Activated effector memory CD4-positive, alpha-beta T cell treated with Interleukin-2 at 50 U/mL for 16 hours (primary cell): ENCODE measurements at places on chromosomes 5 and 9.

- DNase-seq: no peak
These were observed 48.7 kb upstream of the ZNF366 start for GRCh38 chr5:72555871-72556270.

DNA sequence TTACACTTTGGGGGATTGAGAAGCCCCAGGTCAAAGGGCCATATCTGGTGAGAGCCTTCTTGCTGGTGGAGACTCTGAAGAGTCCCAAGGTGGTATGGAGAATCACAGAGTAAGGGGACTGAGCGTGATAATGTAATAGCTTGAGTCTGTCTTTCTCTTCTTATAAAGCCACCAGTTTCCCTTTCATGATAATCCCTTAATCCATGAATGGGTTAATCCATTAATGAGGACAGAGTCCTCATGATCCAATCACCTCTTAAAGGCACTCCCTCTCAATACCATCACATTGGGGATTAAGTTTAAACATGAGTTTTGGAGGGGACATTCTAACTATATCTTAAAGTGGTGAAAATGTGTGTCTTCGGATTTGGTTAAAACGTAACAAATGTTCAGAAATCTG is 21.5 kb downstream of the WDR36 start:
- DNase-seq: no peak

DNA sequence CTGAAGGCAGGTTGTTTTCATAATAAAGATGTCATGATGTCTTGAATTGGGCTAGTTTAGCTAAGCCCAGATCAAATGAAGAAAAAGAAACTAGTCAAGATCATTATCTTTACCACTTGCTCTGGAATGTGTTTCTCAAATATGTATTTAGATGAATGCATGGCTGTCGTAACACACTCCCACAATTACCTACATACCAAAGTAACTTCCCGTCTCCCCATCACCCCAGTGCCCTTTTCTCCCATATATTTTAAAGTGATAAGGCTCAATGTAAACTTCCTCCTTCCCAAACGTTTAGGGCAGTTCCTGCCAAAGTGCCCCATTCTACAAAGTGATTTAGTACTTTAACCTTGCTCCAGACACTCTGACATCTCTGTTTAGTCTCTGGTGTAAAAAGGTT is 61.4 kb downstream of the SLC1A3 start:
- no peak for DNase-seq

DNA sequence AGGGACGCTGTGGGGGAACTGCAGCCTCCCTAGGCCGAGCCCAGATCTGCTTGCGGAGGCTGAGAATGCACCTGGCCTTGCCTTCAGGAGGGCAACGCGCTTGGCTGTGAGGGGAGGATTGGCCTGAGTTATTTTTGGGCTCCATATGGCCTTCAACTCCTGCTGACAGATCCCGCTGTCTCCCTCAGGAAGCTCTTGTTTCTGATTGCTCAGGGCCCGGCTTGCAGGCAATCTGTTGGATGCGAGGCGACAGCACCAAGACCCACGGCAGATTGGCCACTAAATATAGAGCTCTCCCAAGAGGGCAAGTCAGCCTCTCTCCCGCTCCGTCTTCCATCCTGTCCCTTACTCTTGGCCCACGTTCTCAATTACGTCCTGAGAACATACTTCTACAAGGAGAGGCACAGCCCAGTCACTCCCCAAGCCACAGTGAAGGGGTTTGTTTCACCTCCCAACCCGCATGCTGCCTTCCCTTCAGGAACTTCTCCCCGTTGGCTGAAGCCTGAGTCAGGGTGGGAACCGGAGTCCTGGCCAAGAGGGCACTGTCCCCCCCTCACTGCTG is 53.6 kb downstream of the RASGEF1C start:
- no peak for DNase-seq

GRCh38 chr9:113352411-113352810 is 3.1 kb downstream of the BSPRY start:
- DNase-seq: no peak

DNA sequence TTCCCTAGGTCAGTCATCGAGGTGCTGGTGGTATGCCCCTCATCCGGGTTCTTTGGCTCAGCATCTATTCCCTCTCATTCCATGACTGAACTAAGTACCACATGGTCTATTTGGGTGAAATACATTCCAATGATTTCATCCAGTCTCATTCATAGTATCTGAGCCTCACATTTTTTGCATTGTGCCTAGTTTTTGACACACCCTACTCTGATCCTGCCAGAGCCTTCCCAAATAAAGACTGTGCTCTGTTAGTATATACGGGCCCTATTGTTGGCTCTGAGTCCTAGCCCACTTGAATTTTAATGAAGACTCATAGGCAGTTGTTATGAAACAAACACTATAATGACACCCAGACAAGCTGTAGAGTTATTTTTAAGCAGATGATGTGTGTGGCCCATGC is 740.7 kb downstream of the CETN3 start:
- no peak for DNase-seq

GRCh38 chr9:33151007-33151557 is 16.1 kb downstream of the B4GALT1 start:
- no peak for DNase-seq

DNA sequence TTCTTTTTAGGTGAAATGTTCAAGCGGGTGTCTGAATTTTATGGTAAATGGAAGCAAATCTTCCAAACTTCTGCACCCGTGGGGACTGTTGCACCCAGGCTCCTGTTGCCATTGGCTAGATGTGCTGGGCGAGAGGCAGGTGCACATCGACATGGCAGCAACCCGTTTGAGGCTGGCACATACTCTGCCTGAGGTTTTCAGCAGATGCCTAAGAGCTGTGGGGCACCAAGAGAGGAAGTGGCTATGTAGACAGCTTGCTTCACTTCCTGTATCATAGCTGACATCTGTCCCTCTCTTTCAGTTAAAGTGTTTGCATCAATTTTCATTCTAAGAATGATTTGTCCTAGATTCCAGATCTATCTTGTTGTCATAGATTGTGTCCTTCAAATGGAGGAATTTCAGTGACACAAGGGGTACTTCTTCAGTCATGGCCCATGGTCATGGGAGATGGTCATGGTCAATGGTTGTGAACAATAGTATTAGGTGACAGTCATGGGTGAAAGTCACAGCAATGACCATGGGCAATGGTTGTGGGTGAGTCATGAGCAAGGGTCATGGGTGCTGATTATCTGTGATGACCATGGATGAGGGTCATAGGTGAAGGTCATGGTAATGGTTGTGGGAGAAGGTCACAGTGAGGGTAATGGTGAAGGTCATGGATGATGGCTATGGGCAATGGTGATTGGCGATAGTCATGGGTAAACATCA is 115.1 kb upstream of the IRX4 start:
- DNase-seq: no peak

DNA sequence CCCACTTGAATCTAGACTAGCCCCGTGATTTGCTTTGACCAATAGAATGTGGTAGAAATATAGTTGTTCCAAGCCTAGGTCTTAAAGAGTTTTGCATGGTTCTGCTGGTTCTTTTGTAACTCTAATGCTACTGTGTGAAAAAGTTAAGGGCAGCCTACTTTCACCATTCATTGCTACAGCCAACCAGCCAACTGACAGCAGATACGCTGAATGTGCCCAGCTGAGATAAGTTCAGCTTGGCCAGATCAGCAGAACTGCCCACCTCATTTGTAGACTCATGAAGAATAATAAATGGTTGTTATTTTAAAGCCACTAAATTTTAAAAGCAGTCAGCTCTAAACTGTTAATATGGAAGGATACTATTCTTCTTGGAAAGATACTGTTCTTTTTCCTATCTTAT is 23.9 kb downstream of the NR3C1 start:
- DNase-seq: no peak

- DNase-seq: no peak
These were observed 31.6 kb downstream of the ADRA1B start for GRCh38 chr5:159947708-159948358.

GRCh38 chr5:132222649-132223038 is 5.0 kb downstream of the P4HA2 start:
- DNase-seq: no peak

GRCh38 chr9:68708513-68708912 is 3.5 kb downstream of the PIP5K1B start:
- no peak for DNase-seq

GRCh38 chr5:180618829-180619562 is 27.7 kb upstream of the SCGB3A1 start:
- DNase-seq: no peak

DNA sequence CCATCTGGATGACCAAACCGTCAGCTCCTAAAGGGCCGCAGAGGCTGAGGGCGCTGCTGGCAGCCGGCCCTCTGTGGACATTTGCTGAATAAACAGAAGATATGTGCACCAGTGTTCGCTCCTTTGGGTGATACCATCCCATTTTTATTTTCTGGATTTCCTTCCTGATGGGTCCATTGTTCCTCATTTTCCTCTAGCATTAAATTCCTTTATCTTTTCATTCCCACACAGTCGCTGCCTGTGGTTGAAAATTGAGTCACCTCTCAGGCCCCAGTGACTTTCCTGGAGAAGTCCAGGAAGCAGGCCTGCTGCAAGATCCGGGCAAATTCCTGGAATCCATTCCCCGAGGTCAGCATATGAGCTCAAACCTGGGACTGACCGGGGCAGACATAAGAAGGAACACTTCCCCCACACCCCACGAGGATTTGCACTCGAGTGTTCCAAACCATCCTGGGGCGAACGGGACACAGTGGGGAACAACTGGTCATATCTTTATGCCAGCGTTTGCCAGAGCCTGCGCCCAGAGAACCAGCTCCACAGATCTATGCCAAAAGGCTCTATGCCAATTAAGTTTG is 86.7 kb upstream of the PCA3 start:
- DNase-seq: no peak

DNA sequence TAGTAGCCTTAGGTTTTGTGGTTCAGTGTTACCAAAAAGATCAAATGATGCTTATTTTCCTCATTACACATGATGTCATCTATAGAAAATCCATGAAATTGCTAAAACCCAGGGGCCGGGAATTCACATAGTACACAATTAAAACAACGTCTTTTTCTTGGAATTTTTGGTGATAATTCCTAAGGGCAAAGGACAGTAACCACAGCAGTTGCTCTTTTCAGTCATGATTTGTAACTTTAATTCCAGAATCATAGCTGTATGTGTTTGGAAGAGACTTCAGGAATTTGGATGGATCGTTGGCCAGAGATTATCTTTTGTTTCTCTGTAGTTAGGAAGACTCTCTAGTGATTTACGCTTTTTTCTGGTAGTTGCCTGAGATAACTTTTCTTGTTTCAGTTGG is 748.7 kb downstream of the TLE4 start:
- no peak for DNase-seq

GRCh38 chr5:166302166-166302565 is 1989.3 kb upstream of the WWC1 start:
- no peak for DNase-seq

DNA sequence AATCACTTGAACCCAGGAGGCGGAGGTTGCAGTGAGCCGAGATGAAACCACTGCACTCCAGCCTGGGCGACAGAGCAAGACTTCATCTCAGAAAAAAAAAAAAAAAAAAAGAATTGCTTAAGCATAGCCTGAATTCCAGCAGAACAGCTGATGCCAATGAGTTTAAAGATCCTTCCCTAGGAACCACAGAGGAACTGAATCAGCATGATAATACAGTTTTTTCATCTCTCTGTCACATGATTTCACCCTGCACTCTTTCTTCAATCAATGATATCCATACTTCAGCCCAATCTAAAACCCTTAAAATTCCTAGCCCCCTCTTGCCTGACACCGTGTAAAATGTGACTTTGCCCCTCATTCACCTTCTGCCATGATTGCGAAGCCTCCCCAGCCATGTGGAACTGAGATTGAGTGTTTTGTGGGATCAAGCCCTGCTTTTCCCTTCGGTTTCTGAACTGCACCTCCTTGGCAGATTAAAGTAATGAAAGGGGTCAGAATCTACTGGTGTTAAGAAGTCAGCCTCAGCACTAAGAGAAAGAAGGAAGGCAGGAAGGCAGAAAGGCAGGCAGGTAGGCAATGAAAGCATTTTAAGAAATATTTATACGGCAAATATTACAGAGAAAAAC is 20.9 kb upstream of the DMXL1 start:
- DNase-seq: no peak

- no peak for DNase-seq
These were observed 101.5 kb downstream of the PLPPR1 start for GRCh38 chr9:101130054-101130453.

- DNase-seq: no peak
These were observed 90.2 kb upstream of the TAS2R1 start for GRCh38 chr5:9720361-9720760.

GRCh38 chr5:9627541-9627940 is 2.6 kb downstream of the TAS2R1 start:
- no peak for DNase-seq

DNA sequence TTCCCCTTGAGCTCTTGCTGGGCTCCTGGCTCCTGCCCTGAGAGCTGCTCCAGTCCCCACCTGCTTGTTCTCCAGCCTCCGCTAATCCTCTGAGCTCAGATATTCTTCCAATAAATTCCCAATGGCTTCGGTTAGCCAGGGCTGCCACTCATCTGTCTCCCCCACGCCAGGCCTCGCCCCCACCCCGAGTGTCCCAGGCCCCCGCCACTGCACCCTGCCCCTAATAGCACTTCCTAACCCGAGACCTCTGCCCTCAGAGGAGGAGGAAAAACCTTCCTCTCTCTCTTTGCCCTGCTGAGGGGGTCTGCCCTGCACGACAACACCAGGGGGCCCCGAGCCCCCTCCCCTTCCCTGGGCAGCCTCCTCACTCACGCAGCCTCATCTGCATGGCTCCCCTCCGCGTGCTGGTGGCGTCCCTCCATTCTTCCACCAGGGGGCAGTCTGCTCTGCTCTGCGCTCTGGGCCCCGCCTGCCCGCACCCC is 5.4 kb upstream of the LCN15 start:
- DNase-seq: no peak

- DNase-seq: no peak
These were observed 26.2 kb downstream of the ZNF474 start for GRCh38 chr5:122155546-122155945.

GRCh38 chr5:83628360-83628759 is 92.3 kb downstream of the HAPLN1 start:
- DNase-seq: no peak

GRCh38 chr9:134889386-134890154 is 9.0 kb downstream of the FCN2 start:
- DNase-seq: no peak

DNA sequence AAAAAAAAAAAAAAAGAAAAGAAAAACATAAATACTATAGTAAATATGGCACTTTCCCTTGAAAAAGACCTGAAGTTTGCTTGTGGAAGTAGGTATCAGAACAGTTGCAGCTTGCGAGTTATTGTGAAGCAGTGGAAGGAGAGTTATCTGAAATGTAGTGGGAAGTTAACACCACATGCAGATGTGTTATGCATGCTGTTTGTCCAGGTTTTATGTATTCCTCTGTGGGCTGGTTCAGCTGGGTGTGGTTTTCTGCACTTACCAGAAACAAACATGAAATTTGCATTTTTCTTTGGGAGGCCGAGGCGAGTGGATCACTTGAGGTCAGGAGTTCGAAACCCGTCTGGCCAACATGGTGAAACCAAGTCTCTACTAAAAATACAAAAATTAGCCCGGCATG is 42.1 kb upstream of the CTNNA1 start:
- no peak for DNase-seq

GRCh38 chr5:169686137-169686536 is 49.1 kb downstream of the DOCK2 start:
- DNase-seq: no peak
